ENCODE measurements at places on chromosomes 4 and X.

- no peak for DNase-seq
Observed at GRCh38 chr4:158781963-158782362, 13.1 kb downstream of the FNIP2 start.

DNA sequence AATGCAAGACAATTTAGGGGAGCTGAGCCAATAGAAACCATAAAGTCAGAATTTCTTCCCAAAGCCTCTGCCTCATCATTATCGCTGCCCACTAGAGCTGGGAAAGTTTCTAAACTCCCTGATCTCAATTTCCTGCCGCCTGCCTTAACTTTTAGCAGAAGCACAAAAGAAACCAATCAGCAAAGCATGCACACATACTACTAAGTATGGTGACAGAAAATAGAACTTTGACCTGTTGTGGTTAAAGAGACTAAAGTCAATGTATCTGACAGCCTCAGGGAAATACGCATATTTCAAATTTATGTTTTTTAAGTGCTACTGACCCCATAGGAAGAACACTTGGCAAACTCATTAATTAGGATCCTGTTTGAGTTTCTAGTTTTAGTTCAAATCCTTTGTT is 10.1 kb downstream of the STK26 start:
- DNase-seq = no peak

DNA sequence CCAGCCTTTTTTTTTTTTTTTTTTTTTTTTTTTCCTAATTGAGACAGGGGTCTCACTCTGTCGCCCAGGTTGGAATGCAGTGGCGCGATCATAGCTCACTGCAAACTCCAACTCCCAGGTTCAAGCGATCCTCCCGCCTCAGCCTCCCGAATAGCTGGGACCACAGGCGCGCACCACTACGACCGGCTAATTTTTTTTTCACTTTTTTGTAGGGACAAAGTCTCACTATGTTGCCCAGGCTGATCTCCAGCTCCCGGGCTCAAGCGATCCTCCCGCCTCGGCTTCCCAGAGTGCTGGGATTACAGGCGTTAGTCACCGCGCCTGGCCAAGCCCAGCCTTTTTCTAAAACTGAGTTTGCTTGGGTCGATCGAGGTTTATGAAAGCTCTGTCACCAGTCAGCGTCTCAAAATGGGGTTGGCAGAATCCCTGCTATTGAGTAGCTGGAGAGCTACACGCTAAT is 1.3 kb upstream of the OTUD5 start:
- DNase-seq = no peak

- no peak for DNase-seq
Observed at GRCh38 chr4:140233791-140234696, 80.1 kb upstream of the MAML3 start.

DNA sequence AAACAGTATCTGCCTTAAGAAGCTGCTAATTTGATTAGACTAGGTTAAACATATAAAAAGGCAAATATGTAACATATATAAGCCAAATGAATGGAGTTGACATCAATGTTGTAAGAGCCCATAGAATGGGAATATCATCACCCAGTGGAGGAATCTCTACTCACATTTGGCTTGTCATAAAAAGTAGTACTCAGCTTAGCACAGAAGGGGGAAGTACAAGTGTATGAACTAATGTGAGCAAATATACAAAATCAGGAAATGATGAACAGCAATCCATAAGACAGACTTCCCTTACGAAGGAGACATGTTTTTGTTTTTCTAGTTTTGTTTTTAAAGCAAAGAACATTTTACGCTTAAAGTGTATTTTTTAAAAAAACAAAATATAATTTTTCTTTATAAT is 74.9 kb downstream of the MAB21L2 start:
- DNase-seq = no peak

DNA sequence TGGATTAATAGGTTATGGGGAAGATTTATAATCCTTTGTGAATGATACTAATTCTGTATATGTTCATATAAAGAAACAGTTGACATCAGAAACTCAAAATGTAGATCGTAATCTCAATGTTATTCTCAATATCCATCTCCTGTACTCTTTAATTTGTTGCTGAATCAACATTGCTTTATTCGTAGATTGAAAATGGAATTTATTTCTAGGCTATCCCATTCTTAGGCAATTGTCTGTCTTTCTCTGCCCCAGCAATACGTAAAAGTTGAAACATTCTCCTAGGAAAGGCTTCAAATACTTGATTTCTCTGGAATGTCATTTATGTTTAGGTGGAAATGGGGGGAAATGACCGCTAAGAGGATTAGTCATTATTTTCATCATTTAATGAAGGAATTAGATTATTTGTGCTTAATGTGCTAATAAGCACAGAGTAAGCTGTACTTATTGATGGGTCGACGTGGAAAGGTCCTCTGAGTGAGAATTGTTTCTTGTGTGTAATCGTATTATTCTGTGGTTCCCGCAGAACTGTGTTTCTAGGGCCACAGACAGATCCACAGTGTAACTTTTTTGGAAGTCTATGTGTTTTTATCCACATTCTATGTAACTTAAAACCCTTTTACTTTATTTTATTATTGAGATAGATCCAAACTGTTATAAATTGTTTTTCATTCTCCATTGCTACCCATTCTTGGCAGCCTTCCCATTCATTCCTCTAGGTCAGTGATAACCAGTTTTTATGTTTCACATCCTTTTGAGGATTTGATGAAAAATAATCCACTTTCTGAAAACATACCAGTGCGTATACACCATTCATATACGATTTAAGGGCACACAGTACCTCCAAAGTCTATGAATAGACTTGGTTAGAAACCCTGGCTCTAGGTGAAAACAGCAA is 262.9 kb downstream of the ARHGAP10 start:
- DNase-seq = no peak

- no peak for DNase-seq
Observed at GRCh38 chrX:68332201-68332731, 101.0 kb downstream of the OPHN1 start.

- no peak for DNase-seq
Observed at GRCh38 chrX:44167116-44167515, 176.4 kb downstream of the EFHC2 start.

- DNase-seq = no peak
Observed at GRCh38 chr4:54213761-54214160, 15.3 kb upstream of the PDGFRA start.

DNA sequence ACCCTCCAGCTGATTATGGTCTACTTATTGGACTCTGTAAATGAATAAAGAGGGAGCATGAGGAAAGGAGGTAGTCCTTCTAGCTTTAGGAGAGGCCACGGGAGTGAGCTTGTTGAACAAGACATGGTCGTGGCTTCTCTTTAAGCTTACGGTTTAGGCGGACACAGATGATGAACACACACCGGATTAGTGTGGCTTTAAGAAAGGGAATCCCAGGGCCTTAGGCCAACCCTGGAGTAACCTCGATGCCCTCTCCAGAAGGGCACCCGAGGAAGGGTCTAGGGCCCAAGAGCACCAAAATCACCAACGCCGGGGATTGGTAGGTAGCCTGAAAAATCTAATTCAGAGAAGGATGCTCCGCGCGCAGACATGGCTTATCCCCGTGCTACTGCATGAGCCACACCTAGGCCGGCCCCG is 39.4 kb downstream of the ERVMER34-1 start:
- no peak for DNase-seq

DNA sequence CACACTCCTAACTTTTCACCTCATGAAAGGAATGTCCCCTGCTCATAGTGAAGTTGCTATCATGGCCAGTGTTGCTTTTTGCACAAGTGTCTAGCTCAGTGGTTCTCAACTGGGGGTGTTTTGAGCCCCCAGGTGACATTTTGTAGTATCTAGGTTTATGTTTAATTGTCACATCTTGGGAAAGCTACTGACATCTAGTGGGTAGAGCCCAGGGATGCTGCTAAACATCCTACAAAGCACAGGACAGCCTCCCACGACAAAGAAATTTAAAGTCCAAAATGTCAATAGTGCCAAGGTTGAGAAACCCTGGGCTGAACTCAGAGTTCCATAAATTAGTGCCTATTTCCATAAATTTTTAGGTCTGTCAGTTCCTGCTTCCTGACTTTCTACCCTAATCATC is 70.7 kb upstream of the HCCS start:
- DNase-seq = no peak

- no peak for DNase-seq
Observed at GRCh38 chr4:30619679-30620078, 100.5 kb upstream of the PCDH7 start.

DNA sequence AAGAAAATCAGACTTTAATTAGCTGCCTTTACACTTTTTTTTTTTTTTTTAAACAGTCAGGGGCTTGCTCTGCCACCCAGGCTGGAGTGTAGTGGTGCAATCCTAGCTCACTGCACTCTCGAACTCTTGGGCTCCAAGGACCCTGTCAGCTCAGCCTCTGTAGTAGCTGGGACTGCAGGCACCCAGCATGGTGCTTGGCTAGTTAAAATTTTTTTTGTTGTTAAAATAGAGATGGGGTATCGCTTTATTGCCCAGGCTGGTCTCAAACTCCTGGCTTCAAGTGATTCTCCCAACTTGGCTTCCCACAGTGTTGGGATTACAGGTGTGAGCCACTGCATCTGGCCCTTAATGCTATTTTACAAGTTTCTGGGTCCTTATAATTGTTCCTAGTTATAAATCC is 359.1 kb downstream of the SPRY1 start:
- DNase-seq = no peak

GRCh38 chrX:94051926-94052325 is 377.9 kb downstream of the FAM133A start:
- DNase-seq = no peak

DNA sequence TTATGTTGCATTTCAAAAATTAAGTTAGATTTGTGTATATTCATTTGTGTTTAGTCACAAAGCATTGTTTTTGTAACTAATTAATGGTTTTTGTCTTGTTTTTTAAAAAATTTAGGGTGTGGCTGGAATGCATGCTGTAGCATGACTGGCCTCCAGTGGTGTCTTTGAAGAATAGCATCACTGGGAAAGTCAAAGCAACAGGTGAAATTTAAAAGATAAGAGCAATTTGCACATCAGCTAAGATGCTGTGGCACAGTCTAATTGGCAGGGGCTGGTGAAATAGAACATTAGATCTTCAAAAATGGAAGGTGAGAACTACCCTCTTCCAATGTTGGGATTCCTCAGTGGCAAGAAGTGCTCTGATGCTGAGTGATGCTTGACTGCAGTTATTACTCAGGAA is 45.3 kb downstream of the ANK2 start:
- no peak for DNase-seq

DNA sequence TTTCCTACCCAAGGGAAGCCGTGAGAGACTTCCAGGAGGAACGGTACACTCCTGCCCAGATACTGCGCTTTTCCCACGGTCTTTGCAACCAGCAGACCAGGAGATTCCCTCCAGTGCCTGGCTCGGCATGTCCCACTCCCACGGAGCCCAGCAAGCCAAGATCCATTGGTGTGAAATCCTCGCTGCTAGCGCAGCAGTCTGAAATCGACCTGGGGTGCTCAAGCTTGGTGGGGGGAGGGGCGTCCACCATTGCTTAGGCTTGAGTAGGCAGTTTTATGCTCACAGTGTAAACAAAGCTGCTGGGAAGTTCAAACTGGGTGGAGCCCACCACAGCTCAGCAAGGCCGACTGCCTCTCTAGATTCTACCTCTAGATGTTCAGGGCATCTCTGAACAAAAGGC is 284.8 kb upstream of the FGF13 start:
- DNase-seq = no peak

- no peak for DNase-seq
Observed at GRCh38 chr4:169133932-169134331, 123.9 kb upstream of the CBR4 start.

GRCh38 chr4:30073011-30073710 is 647.0 kb upstream of the PCDH7 start:
- DNase-seq = no peak

- no peak for DNase-seq
Observed at GRCh38 chrX:45748369-45748774, 547.7 kb upstream of the DIPK2B start.

GRCh38 chrX:3748052-3748559 is 34.7 kb upstream of the PRKX start:
- DNase-seq = no peak

DNA sequence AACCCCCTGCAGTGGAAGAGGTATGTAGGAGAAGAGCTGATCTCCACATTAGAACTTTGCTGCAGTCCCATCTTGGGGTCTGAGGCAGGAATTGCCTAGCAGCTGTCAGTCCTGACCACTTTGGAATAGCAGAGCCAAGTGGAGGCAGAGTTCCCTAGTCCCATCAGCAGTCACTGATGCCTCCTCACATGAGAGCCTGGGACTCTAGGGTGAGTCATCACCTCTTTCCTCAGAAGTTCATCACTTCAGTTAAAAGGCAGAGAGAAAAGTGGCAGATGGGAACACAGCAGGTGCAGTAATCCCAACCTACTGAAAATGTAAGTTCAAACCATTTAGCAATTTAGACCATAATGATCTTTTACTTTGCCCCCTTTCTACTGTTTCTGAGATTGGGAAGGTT is 73.9 kb upstream of the MED14 start:
- DNase-seq = no peak
